ENCODE measurements at places on chromosomes 1 and 21.
A peak's percentile ranks its signal among the peaks of the same experiment; 100 is the strongest.

DNA sequence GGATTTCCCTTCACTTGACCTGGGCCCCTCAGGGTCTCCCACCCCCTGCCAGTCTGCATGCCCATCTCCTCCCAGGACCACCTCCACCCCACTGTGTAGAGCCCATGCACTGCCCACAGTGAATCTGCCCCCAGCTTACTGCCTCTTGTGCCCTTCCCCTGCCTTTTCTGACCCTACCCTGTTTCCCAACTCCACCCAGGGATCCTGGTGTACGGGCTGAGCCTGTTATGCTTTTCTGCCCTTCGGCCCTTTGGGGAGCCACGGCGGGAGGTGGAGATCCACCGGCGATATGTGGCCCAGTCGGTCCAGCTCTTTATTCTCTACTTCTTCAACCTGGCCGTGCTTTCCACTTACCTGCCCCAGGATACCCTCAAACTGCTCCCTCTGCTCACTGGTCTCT lies 1.9 kb downstream of the TMEM79 start:
- no peak for DNase-seq

DNA sequence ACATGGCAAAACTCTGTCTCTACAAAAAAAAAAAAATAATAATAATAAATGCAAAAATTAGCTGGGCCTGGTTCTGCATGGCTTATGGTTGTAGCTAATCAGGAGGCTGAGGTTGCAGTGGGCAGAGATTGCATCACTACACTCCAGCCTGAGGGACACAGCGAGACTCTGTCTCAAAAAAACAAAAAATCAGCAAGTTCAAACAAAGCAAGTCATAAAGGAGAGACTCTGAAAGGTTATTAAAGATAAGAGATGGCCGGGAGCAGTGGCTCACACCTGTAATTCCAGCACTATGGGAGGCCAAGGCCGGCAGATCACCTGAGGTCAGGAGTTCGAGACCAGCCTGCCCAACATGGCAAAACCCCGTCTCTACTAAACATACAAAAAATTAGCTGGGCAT lies 28.8 kb downstream of the COP1 start:
- no peak for DNase-seq

GRCh38 chr21:42263591-42264131 lies 44.7 kb downstream of the ABCG1 start:
- DNase-seq: no peak

DNA sequence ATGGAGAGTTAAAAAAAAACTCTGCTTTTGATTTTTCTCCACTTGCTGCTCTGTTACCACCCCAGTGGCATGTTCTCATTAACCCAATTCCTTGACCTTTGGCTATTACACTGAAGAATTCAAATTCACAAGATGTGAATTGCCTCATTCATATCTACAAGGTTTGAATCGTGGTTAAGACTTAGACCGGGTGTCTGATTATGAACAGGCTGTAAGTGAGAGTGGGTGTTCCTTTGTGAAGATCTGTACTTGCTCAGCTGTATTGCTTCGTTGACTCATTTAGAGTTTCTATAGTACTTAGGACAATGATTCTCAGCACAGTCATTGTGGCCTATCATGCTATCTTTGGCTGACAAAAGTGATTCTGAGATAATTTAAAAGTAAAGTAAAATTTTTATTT lies 36.4 kb downstream of the DNM3 start:
- DNase-seq: no peak

DNA sequence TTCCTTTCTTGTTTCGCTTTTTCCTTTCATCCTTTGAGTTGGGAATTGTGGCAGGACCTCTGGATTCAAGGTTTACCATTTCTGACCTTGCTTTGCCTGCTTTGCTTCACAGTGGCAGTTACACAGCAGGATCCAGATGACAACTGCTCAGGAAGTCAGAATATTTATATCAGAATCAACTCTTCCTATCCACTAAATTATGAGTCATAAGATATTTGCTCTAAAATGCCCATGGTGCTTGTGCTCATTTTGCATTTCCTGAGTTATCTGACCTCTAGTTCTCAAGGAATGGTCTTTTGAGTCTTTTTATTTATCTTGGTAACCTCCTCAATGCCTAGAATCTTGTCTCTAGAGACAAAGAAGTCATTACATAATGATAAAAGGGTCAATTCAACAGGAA lies 290.8 kb downstream of the LRRC7 start:
- no peak for DNase-seq

- no peak for DNase-seq
These were observed 36.8 kb upstream of the ASPM start for GRCh38 chr1:197183195-197183748.

- no peak for DNase-seq
These were observed 133.8 kb upstream of the KIAA1614 start for GRCh38 chr1:180778782-180779398.

DNA sequence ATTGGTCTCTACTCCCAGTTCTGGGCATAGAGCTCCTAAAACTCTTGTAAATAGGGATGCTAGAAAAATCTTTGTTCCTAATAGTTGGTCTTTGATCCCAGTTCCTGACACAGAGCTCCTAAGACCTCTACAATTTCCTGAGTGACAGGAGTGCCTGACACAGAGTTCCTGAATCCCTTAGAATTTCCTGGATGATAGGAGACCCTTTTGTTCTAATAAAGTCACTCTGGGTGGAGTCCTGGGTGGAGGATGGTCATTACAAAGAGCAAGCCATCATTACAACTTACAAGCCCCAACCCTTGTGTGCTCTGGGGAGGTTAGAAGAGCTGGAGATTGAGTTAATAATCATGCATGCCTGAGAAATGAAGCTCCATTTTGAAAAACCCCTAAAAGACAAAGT lies 58.4 kb downstream of the ZZZ3 start:
- no peak for DNase-seq

GRCh38 chr21:25985990-25986389 lies 184.6 kb downstream of the APP start:
- DNase-seq: no peak

DNA sequence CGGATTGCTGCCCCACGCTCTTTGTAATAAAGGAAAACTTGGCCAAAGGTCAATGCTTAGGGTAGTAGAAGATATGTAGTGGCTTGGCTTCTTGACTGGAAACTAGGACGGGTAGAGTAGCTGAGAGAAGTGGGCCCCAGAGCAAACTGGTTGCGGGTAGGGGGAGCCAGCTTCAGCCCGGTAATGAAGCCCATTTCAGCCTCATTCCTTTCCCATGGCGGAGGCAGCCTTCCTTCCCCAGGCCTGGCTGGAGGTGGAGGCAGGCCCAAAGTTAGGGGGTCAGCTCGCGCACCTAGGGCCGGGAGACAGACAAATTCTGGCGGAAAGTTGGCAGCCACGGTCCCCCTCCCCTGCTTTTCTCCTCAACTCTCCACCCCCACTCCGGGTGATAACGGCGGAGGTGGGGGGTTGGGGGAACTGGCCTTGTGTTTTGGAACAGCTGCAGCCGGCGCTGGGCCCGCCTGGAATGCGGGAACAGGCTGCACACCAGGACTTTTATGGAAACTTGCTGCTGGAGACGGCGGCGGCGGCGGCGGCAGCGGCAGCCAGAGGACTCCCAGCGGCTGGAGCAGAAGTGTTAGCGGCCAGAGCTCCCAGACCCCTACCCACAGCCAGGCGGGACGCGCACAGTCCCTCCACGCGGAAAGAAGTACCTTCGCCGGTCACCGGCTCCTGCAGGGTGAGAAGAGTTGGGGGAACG lies at the start of gene NEXN:
TSS of gene NEXN (plus strand) at position 544 of the 700 bp plus-strand sequence. CDS start 27,483 bp downstream, outside the sequence.
- no peak for DNase-seq

- no peak for DNase-seq
These were observed 65.8 kb upstream of the KRTAP11-1 start for GRCh38 chr21:30947141-30947540.

DNA sequence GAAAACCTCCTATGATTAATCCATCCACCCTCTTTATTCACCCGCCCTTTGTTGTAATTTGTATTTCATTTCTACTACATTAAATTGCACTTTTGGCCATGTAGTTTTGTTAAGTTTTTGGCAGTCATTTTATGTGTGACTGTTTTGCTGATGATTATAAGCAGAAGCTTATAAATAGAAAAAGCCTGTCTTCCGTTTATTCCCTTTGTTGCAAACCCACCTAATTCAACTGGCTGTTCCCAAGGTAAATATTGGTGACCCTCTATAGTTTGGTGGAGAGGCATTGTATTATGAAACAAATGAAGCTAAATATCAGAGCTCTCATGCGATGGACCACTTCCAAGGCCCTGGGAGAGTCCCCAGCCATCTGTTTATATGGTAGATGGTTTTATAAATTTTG lies 36.7 kb upstream of the IGSF3 start:
- DNase-seq: no peak

GRCh38 chr1:90417126-90417525 lies 300.0 kb downstream of the BARHL2 start:
- DNase-seq: no peak

DNA sequence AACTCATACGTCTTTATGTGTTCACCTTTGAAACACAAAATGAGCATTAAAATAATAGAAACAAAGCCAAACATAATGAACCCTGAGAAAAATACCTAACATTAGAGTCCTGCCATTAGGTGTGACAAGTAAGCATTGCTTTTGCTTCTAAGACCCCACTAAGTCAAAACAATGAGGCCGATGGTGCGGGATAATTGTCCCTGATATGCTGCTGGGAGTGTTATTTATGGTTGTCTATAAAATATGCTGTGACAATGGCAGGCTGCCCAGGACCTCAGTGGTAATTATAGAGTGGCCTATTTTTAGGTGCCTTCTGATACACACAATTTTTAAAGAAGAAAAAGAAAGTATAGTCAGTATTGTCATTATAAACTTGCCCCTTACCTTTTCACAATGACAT lies 1423.1 kb downstream of the AMY1C start:
- DNase-seq: peak; percentile 34

GRCh38 chr1:31318146-31318545 lies 21.3 kb downstream of the ZCCHC17 start:
- no peak for DNase-seq

- no peak for DNase-seq
These were observed 31.6 kb downstream of the ZBTB8OS start for GRCh38 chr1:32618673-32619221.

DNA sequence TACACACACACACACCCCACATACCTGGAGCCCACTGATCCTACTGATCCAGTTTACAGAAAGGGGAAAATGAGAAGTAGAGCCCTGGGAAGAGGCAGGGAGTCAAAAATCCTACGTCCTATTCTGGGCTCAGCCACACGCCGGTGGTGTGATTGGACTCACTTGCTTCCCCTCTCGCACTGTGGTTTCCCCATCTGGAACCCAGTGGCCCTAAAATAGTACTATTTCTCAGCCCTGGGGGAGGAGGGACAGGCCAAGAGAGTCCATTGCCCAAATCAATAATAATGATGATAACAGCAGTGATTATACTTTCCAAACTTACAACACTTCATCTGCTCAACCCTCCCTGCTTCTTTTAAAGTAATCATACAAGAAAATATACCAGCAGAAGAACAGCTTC lies 2.9 kb upstream of the PIGR start:
- DNase-seq: no peak

GRCh38 chr1:40081871-40082270 lies 15.2 kb downstream of the PPT1 start:
- no peak for DNase-seq

DNA sequence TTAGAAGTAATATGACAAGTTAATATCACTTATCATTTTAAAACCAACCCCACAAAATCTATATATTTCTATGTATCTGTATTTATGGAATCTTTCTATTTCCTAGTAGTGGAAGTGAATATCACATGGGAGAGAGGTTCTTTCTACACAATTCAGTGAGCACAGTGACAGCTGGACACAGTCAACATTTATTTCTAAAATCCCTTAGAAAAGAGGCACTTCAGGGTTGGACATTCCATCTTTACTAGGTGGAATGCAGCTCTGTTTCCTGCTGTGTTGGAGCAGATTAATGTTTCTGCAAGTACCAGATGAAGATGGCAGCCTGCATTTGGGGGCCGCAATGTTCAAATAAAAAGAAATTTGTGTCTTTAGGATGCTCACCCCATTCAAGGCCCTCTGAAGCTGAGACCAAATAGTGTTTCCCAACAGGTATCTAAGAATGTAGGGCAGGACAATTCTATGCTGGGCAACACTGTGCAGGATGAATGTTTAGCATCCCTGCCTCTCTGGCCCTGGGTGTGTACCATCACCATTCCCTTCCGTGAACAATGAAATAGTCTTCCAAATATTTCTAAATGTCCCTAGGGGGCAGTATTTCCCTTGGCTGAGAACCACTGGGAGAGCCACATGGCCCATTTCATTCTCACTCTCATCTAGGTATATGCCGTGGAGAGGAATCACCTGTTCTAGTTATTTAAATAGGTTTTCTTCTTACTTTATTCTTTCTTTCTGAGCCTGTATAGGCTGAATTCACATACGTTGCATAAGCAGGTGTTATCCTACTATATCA lies 394.8 kb downstream of the PRDM2 start:
- peak; percentile 4 for DNase-seq

DNA sequence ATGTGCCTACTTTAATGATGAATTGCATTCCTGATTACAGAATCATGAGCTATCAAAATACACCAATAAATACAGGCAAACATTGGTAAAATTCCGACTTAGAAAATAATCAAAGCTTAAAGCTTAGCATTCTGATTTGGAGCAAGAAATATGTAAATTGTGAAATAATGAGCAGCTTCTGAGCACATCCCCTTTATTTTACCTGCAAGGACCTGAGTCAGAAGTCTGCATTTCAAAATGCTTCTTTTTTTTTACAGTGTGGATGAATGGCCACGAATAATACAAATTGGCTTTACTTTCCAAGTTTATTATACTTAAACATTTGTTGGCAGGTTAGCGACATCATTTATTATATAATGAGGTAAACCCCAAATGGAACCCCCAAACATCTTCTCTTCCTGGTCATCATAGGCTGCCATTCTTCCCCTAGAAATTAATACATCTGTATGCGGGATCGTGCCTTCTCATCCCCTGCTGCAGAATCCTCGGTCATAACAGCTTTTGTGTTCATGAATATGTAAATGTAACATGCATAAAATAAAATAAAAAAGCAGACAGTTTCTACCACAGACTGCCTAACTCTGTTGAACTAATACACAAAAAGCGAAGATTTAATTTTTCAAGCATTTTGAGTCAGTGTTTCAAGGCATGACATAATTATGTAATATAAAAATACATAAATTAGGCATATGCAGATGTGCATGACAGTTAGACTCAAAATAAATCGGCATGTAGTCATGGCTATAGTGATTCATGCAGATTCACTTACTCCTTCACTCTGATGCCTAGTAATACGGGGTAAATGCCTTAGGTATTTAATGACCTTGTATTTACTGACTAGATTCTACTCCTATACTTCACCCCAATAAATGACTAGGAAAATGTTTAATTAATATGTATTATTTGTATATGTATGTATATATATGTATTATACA lies 339.7 kb downstream of the USP25 start:
- DNase-seq: no peak

- DNase-seq: no peak
These were observed 4.5 kb upstream of the FAM177B start for GRCh38 chr1:222732216-222733159.

- DNase-seq: no peak
These were observed 39.4 kb upstream of the CCDC27 start for GRCh38 chr1:3712573-3713535.

DNA sequence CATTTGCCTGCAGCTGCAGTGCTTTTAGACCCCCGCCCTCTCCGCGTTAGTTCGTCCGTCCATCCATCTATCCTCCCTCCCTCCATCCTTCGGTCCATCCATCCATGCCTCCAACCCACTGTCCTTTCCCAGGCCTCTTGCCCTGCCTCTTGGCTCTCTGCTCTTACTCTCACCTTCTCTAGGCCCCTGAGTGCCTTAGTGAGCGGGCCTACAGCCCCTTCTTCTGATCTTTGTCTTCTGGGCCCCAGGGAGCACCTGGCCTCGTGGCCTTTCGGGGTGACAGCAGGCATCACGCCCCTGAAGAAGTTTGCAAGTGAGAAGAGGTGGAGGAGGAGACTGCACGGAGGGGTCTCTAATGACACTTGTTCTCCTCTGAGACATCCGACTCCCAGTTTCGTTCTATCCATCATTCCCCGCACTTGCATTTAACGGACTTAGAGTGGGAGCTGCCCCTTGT lies 842 bp downstream of the ATXN7L2 start:
- DNase-seq: no peak
